ENCODE measurements at places on chromosomes 3 and 15. TPM values are rescaled to one million over a fixed set of nuclear protein-coding genes. Genes with fewer than 3 reads are reported as not detected.

The TTC21A gene
- polyA plus RNA-seq = 16.2 TPM

The RPL22L1 gene
- polyA plus RNA-seq = 64.6 TPM

The CYP11A1 gene
- 1.2 TPM for polyA plus RNA-seq

The ARPP19 gene
- polyA plus RNA-seq = 147 TPM

The CYP1A2 gene
- 0.18 TPM for polyA plus RNA-seq

The MNS1 gene
- polyA plus RNA-seq = 35.2 TPM

The TGM5 gene
- not detected for polyA plus RNA-seq

The SLC2A2 gene
- 19.5 TPM for polyA plus RNA-seq

The RBMS3 gene
- polyA plus RNA-seq = 15.4 TPM

The NR2F2 gene
- 348 TPM for polyA plus RNA-seq

The CSK gene
- polyA plus RNA-seq = 46.2 TPM

The GOLGA6L24 gene
- not detected for polyA plus RNA-seq

The PAQR9 gene
- 0.68 TPM for polyA plus RNA-seq

The PEX11A gene
- polyA plus RNA-seq = 24.4 TPM

The GCSAM gene
- 3.0 TPM for polyA plus RNA-seq

The CRYGS gene
- polyA plus RNA-seq = 11.6 TPM

The ERC2 gene
- polyA plus RNA-seq = 3.9 TPM

The SERPINI1 gene
- 39.9 TPM for polyA plus RNA-seq

The DNAH12 gene
- 3.0 TPM for polyA plus RNA-seq

The GP5 gene
- 0.40 TPM for polyA plus RNA-seq

The TLR9 gene
- polyA plus RNA-seq = 0.18 TPM

The SENP7 gene
- polyA plus RNA-seq = 101 TPM

The P2RY12 gene
- polyA plus RNA-seq = 1.1 TPM

The BSN gene
- 1.7 TPM for polyA plus RNA-seq

The ANKRD63 gene
- 0.17 TPM for polyA plus RNA-seq

The EAF2 gene
- 9.1 TPM for polyA plus RNA-seq

The STAG1 gene
- 59.1 TPM for polyA plus RNA-seq

The IGSF11 gene
- 5.8 TPM for polyA plus RNA-seq

The ROPN1 gene
- polyA plus RNA-seq = 0.25 TPM

The C3orf85 gene
- 17.9 TPM for polyA plus RNA-seq

The C15orf61 gene
- polyA plus RNA-seq = 6.0 TPM

The NMD3 gene
- polyA plus RNA-seq = 59.0 TPM

The GALNT15 gene
- 2.1 TPM for polyA plus RNA-seq

The GOLGA6L7 gene
- 1.1 TPM for polyA plus RNA-seq

The FAM43A gene
- 3.7 TPM for polyA plus RNA-seq

The HAPLN3 gene
- polyA plus RNA-seq = 3.6 TPM

The LTF gene
- 1.7 TPM for polyA plus RNA-seq

The CPA3 gene
- 0.48 TPM for polyA plus RNA-seq

The ARF4 gene
- 240 TPM for polyA plus RNA-seq

The FANCD2 gene
- 29.4 TPM for polyA plus RNA-seq

The EFHB gene
- 2.5 TPM for polyA plus RNA-seq

The EIF4E3 gene
- 13.1 TPM for polyA plus RNA-seq

The PAK6 gene
- polyA plus RNA-seq = 6.5 TPM

The ACOX2 gene
- polyA plus RNA-seq = 38.6 TPM
